ENCODE measurements at places on chromosomes 2 and 18. TPM values are rescaled to one million over a fixed set of nuclear protein-coding genes. Genes with fewer than 3 reads are reported as not detected.

FAM168B gene
- total RNA-seq: 149 TPM

DNA sequence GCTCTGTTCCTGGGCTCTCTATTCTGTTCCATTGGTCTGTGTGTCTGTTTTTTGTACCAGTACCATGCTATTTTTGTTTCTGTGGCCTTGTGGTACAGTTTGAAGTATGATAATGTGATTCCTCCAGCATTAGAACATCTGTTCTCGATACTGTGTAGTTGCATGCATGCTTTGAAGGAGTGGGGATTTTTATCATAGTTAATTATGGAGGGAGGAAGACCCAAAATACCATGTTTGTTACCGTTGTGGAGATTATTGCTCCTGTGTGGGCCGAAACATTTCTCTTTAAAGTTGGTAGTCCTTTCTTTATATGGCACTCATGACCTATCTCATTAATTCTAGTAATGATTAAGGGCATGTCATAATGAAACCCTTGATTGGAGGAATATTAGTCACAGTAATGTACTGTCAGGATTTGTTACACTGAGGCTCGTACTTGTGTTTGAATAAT, 87.6 kb downstream of the TTC27 start:
- H3K4me1 ChIP-seq: peaks cover 15% of the 10 kb centered on the region
- no peak overlapping the region for H3K27ac ChIP-seq
- no peak overlapping the region for H3K4me3 ChIP-seq
- H3K36me3 ChIP-seq: no peaks in the 10 kb centered on the region

- H3K27me3 ChIP-seq: no peaks in the 10 kb centered on the region
- no peak overlapping the region for H3K27ac ChIP-seq
- peak; percentile 77 for DNase-seq
- H3K4me1 ChIP-seq: peaks cover 5% of the 10 kb centered on the region
- no peaks in the 10 kb centered on the region for H3K36me3 ChIP-seq
These were observed 323.9 kb downstream of the XIRP2 start for GRCh38 chr2:167212014-167212648.

SKOR2 gene
- total RNA-seq: not detected

DNA sequence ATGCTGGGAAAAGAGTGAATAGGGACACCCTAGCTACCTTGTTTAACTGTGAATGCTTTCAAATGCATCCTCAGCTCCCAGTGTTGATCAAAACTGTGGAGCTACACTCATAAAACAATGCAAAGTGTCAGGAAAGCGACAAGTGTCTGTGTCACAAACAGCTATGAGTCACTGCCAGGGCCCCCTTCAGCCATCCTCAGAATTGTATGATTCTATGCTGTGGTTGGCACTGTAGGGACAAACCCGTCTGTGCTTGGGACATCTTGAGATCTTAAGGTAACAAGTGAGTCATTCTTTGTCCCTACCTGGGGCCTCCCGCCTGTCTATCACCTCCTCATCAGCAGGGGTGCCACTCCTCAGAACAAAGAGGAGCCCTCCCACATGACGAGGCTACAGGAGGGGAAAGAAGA, 42.4 kb downstream of the KLF7 start:
- peaks cover 21% of the 10 kb centered on the region for H3K4me1 ChIP-seq
- H3K27me3 ChIP-seq: no peaks in the 10 kb centered on the region
- DNase-seq: peak; percentile 41
- no peak overlapping the region for H3K27ac ChIP-seq
- H3K4me3 ChIP-seq: no peak overlapping the region

MCEE gene
- total RNA-seq: 11.8 TPM

CGREF1 gene
- 9.4 TPM for total RNA-seq

GRCh38 chr2:848099-848498, 102.5 kb upstream of the SNTG2 start:
- no peaks in the 10 kb centered on the region for H3K4me1 ChIP-seq
- H3K27ac ChIP-seq: no peak overlapping the region
- H3K27me3 ChIP-seq: no peaks in the 10 kb centered on the region
- no peak overlapping the region for H3K4me3 ChIP-seq
- H3K36me3 ChIP-seq: no peaks in the 10 kb centered on the region

GRCh38 chr2:8656160-8656641, 25.7 kb upstream of the ID2 start:
- H3K27ac ChIP-seq: no peak overlapping the region
- no peak overlapping the region for H3K4me3 ChIP-seq
- H3K4me1 ChIP-seq: no peaks in the 10 kb centered on the region
- no peak for DNase-seq
- no peaks in the 10 kb centered on the region for H3K27me3 ChIP-seq
- no peaks in the 10 kb centered on the region for H3K36me3 ChIP-seq

- no peaks in the 10 kb centered on the region for H3K36me3 ChIP-seq
- H3K4me1 ChIP-seq: no peaks in the 10 kb centered on the region
- no peaks in the 10 kb centered on the region for H3K27me3 ChIP-seq
- no peak overlapping the region for H3K27ac ChIP-seq
- DNase-seq: no peak
These were observed 9.9 kb downstream of the SH2D6 start for GRCh38 chr2:85428343-85428881.

- DNase-seq: no peak
- no peak overlapping the region for H3K4me3 ChIP-seq
- no peak overlapping the region for H3K27ac ChIP-seq
These were observed 192.3 kb upstream of the OSR1 start for GRCh38 chr2:19550750-19551149.

CDK5R2 gene
- total RNA-seq: 0.44 TPM

DNA sequence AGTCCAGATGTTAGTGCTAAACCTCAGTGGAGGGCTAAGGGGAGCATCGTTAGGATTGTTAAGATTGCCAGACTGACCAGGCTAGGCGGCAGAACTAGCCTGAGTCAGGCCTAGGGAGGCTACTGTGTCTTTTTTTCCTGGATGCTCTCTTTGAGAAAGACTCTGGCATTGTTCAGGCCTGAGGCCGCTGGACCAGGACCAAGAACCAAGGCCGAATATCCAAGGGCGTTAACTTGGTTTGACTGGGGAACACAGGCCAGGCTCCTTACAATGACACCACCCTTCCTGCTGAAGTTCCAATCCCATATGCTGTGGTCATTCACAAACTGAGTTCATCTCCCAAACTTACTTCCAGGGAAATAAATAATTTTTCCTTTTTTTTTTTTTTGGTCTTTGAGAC, 10.6 kb downstream of the HTRA2 start:
- H3K27me3 ChIP-seq: peaks cover 10% of the 10 kb centered on the region
- DNase-seq: no peak
- no peaks in the 10 kb centered on the region for H3K36me3 ChIP-seq
- no peak overlapping the region for H3K4me3 ChIP-seq
- peaks cover 4% of the 10 kb centered on the region for H3K4me1 ChIP-seq
- H3K27ac ChIP-seq: no peak overlapping the region

Data from A673 (cell line).